Activated CD8-positive, alpha-beta T cell treated with anti-CD3 and anti-CD28 coated beads for 36 hours (primary cell): ENCODE measurements at places on chromosomes 6 and 20. TPM values are rescaled to one million over a fixed set of nuclear protein-coding genes. Genes with fewer than 3 reads are reported as not detected.

The FOXC1 gene
- 0.16 TPM for total RNA-seq

The TSPYL1 gene
- 38.6 TPM for total RNA-seq

The SSR1 gene
- 124 TPM for total RNA-seq

The ADGRG6 gene
- 1.3 TPM for total RNA-seq
